ENCODE measurements at places on chromosomes 3 and 15.
A peak's percentile ranks its signal among the peaks of the same experiment; 100 is the strongest.

DNA sequence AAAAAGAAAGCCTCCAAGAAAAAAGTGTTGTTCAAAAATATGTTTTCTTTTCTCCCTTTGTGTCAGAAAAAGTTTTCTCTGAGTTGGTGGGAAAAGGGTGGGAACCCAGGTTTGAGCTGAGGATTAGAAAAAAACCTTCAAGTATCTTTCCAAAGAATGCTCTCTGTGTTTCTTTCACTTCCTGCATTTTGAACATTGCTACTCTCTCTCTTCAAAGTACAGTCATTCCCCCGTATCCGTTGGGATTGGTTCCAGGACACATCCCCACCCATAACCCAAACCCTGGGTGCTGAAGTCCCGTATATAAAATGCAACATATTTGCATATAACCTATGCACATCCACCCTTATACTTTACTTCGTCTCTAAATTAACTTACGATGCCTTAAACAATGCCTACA lies 139.6 kb downstream of the TMCO5A start:
- no peak for DNase-seq

- no peak for DNase-seq
Observed at GRCh38 chr3:159305017-159305416, 503.2 kb downstream of the MFSD1 start.

- DNase-seq: no peak
Observed at GRCh38 chr15:25408428-25408827, 30.4 kb downstream of the UBE3A start.

DNA sequence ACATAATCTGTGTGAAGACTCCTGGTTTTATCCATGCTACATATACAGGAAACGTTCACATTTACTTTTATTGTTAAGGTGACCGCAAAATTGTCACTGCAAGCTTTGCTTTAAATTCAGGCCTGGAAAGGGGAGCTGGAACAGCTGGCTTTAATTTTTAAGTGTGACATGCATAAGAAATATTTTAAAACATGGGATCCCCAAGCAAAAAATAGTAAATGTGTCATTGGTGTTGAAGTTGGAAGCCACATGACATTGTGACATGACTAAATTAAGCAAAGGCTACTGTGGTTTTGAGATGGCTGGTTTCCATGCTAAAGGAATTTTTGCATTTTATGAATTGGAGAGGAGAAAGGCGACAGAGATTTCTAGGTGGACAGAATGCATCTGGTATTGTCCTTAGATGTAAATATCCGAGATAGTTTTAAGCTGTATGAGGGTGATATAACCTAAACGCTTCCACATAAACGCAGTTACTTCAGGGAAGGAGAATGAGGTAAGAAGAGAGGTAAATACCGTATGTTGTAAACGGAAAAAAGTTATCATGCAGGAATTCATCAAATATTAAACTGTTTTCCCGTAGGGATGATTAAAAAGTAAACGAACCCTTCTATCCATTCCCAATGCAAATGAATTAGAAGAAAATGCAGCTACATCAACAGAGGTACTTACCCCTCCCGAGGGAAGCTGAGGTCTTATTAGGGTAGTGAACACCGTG lies 927 bp upstream of the FYTTD1 start:
- no peak for DNase-seq

DNA sequence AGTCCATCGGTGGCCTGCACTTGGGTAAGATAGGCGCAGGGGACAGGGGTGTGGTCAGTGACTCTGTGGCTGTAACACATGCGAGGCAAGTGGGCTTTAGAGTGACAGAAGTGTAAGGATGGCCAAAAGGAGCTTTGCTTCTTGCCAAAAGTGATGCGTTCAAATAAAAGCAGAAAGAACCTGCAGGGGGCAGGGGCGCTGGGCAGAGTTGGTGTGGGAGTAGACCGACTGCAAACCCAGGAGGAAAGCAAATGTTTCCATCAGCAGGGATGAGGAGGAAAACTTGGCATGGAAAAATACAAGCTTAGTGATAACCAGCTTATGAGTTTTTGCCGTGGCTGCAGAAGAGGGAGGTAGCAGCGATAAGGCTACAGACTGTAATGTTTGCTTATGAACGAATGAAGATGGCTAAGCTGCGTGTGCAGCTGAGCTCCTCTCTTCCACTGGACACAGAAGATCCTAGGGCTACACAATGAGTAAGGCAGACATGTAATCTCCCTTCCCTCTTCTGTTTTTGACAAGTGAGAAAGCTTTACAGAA lies 149.4 kb downstream of the WNT5A start:
- DNase-seq: no peak

DNA sequence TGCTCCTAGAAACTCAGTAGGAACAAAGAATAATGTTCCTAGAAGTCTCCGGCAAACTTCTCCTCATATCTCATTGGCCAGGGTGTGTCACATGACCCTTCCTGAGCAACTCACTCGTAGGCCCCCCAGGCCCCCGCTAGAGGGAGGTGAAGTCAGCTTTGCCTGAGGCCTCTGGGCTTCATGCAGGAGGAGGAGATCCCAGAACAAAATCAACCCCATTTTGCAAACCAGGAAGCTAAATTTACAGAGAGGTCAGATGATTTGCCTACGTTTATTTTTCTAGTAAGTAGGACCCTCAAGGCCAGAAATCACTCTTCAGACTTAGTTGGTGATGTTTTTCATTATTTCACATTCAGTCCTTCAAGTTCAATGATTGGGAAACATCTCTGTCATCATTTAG lies 99.1 kb downstream of the SSR3 start:
- DNase-seq: no peak

DNA sequence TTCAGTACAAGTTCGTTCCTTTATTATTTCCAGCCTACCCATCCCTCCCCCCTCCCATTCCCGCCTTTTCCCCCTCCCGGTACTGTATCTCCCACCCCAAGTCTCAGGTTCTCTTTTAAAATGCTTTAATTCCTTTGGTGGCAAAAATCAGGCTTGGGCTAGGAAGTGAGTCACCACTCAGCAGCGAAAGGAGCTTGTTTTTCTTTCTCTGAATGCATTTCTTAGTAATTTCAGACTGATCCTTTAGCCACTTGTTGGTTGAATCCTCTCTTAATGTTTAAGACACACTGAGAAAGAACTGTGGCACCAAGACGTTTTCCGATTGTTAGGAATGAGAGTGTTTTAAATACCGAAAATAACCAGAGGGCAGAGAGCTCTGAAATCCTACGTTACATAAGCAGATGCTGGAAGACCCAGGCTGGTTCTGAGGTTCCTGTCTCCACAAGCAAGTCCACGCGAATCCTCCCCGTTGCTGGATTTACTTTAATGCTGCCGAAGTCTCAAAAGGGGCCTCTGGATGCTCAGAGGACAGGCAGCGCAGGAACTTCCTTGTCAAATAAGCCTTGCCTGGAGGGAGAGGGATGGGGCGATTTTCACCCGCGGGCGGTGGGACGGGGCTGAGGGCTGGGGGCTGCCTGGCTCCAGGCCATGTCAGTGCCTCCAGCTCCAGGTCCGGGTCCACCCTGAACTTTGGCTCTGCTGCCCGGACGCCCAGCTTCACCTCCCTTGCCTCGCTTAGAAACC lies 854 bp upstream of the COL8A1 start:
- DNase-seq: peak; percentile 15

DNA sequence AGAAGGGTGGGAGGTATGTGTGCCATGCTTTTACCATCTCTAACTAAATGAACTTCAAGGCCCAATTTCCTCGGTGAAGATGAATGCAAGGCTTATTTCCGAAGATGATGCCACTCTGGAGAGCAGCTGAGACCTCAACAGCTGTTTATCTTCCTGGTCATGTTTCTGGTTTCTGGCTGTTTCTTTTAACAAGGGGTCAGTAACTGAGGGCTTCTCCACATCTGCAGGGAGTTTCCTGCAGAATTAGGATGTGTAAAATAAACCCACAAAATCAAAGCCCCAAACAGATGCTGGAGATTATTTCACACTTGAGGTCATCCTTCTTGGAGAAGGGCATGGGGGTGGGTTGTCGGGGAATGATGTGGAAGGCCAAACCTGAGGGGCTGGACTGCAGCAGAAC lies 220.3 kb downstream of the THSD4 start:
- DNase-seq: no peak

DNA sequence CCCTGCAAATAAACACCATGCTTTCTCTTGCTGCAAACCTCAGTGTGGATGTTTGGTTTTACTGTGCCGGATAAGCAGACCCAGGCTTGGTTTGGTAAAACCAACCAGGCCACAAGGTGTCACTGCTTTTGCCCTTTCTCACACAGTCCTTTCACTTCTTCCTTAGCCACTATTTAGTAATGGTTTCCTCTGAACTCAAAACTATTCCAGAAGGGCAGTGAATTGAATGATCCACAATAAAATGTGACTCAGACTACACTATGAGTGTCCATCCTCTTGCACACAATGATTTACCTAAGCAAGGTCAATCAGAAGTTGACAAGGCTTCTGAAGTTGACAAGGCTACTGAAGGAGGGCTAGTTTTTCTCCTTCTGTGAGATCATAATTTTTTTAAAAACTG lies 552.4 kb upstream of the CCDC54 start:
- DNase-seq: no peak

- no peak for DNase-seq
Observed at GRCh38 chr3:156497326-156497725, 57.6 kb downstream of the SSR3 start.

GRCh38 chr15:68990231-68990991 lies 24.1 kb upstream of the NOX5 start:
- DNase-seq: no peak

- peak; percentile 34 for DNase-seq
Observed at GRCh38 chr3:100185847-100186246, 71.5 kb upstream of the FILIP1L start.

DNA sequence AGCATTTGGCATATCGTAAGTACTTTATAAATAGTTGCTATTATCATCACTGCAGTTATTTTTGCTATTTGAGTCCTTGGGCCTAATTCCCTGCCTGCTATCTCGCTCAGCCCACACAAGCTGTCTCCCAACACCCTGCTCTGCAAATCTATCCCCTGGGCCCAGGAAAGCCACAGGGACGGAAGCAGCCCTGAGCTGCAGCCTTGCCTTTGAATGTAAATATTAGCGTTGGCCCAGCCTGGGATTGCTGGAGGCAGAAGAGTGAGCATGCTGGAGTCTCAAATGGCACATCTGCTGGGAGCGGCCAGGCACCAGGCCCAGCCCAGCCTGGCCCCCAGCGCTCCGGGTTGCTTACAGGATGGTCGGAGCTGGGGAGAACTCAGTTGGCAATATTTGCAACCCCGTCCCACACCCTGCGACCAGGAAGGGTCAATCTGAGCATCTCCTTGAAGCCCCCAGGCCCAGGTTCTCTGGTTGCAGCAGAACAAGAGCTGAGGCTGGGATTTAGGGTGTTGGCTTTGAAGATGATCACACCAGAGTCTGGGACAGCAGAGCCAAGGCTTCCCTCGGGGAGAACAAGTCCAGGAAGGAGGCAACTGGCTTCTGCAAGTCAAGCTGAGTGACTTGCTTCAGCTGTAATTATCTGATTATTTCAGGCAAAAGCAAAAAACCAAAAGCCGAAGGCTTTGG lies 529.6 kb downstream of the SHQ1 start:
- DNase-seq: no peak

- DNase-seq: no peak
Observed at GRCh38 chr15:58726867-58727266, 22.6 kb downstream of the ADAM10 start.

DNA sequence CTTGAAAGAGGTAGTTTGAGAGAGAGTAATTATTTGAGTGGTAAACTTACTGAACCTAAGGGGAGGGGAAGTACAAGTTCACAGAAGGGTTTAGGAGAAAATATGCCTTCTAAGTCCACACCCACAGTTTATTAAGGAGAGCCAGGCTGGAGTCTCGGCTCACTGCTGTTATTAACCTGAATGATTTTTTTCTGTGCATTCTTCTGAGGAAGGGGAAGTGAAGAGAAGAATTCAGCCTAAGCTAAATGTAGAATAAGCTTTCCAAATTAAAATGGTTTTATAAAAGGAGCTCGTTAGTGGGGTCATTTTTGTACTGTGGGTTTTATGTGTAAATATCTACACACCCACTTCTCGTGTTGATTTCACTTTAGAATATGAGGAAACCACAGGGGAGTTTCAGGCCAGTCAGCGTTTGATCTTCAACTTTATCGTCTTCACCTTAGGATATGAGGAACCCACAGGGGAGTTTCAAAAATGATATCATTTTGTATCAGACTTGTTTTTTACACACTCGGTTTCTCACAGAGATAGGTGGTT lies 1.5 kb downstream of the WHAMM start:
- no peak for DNase-seq

- DNase-seq: no peak
Observed at GRCh38 chr15:34861214-34861613, 65.9 kb upstream of the ACTC1 start.

DNA sequence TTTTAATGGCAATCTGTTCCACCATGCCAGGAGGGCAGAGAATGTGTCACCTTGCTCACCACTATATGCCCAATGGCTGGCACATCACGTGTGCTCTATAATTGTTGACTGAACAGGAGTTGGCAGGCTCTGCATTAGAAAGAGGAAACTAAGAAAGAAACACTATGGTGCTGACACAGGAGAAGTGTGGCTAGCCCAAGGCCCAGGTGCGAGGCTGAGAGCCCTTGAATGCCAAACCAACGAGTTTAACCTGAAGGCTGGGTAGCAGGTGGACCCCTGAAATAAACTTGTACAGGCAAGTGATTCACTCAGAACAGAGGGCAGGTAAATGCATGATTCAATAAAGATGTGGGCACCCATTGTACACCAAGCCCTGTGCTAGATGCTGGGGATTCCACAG lies 2.4 kb downstream of the CHCHD4 start:
- DNase-seq: no peak

DNA sequence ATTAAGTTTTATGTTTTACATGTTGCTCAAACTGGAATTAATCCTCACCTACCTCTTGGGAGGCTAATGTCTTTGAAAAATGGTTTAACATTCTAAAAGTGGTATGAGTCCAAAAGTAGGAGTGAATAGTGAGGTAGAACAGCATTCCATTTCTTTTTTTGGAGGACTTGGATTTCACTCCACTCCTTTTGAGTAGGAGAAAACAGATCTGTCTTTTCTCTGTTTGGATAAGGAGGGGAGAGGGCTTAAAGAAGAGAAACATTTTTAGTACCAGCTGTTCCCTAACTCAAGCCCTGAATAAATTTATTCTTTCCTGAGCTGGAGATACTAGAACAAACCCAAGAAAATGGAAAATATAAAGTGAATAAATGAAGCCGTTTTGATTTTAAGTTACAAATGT lies 687.9 kb downstream of the MECOM start:
- no peak for DNase-seq

GRCh38 chr3:27729325-27729724 lies 7.2 kb upstream of the EOMES start:
- DNase-seq: no peak
